Thoracic aorta (tissue), 2 donors: ENCODE measurements at places on chromosomes 2 and 18.

DNA sequence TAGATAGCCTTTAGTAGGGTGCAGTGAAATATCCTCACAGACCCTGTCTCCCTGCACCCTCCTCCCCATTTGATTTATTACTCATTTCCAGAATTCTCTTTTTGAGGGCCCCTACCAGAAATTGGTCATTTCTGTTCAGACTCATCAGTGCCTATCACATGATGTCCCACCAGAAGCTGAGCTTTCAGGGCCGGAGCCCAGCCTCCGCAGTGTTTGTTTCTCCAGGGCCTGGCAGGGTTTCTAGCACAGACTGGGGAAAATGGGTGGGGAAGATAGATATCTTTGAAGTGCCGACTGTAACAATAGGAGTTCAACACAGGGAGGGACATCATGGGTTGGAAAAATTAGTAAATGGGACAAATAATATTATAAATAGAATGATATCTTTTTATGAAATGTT is 208.0 kb downstream of the PTGR3 start:
- DNase-seq, result no peak

GRCh38 chr18:36196238-36196995 is 9.1 kb downstream of the MOCOS start:
- DNase-seq, result no peak

DNA sequence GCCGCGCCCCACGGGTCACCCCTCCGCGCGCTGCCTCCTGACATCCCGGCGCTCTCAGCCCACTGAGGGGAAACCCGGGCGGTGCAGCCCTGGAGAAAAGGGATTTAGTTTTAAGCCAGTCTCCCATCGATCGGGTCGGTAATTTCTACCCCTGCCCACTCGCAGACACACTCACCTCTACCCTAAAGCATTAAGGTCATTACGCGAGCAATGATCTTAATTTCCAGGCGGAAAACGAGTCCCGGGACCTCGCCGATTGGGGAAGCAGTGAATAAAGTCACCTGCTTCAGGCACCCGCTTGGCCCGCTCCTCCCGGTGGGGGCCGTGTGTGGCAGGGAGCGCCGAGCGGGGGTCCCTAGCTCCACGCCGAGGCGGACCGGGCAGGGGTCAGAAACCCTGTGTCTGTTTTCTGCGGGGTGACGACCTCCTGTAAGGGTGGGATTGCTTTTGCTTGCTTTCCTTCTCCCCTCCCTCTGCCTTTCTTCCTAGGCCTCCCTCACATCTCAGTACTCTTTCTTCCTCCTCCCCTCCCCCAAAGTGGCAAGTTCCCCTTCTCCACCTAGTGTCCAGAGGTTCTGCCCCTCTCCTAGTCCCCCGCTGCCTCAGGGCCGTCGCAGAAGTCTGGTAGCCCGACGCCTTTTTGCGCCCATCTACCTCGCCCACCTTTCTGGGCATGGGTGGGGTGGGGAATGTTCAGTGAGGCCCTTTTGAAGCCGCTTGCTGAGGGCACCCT is 142.6 kb downstream of the MEIS1 start:
- no peak for DNase-seq

DNA sequence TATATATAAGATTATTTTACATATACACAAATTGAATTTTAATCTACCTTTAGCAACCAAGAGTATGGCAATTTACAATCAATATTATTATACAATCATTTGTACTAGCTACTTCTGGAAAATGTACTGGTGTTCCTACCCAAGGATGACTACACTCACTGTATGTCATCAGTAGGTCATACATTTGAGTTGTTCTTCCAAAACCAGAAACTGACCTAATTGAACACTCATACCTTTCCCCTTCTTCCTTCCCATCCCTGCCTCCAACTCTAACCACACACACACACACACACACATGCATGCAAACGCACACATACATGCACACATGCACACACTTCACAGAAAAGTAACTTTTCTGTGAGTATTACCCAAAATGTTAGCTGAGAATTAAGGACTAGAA is 8.2 kb upstream of the ERCC3 start:
- no peak for DNase-seq

DNA sequence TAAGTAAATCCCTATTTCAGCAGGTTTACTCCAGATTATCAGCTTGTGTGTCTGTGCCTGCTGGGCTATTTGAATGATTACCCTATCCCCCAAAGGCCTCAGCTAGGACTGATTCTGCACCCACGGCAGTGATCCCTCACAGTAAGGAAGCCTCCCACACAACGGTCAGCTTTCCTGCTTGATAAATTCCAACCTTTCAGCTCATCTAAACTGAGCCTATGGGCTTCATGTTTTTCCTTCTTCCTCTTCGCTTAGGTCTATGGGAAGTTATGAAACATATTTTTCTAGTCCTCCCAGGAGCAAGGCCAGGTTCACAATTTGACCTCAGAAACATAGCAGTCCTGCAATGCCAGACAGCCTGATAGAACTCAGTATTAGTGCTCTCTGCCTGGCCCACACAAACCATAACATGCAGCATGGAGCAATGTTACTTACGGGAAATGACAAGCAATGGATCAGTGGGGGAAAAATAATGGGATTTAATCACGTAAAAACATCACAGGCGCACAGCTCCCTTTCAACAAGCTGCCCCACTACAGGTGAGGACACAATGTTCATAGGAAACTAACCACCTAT is 170.9 kb downstream of the ZNF521 start:
- no peak for DNase-seq

DNA sequence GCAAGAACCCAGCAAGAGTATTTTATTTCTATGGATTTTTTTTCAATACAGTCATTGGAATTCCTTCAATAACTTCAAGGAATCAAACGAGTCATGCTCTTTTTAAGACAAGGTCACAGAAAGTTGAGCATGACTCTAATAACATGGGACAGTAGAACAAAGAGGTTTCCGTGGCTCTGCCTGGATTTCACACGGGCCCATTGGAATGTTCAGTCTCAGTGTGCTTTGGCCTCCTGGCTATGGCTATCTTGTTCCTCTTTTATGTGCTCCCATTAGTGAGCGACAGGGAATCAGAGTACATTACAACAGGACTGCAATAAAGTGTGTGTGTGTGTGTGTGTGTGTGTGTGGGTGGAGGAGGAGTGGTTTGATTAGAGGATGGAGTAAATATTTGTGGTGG is 312.4 kb downstream of the DCC start:
- no peak for DNase-seq

- no peak for DNase-seq
These were observed 2.6 kb downstream of the BAZ2B start for GRCh38 chr2:159613651-159614285.

DNA sequence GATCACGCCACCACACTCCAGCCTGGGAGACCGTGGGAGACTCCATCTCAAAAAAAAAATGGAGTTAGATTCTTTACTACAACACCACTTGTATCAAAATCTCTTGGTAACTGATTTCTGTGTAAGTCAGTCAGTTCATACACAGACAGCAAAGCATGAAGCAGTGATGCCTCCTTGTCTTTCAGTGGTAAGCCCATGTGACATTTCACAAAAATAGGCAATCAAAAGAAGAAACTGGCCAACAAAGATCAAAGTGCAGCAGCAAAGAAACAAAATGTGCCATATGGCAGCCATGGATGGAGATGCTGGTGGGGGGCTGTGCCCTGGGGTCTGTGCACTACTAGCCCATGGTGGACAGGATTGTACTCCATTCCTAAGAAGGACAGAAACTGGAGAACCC is 6.7 kb upstream of the RAB12 start:
- no peak for DNase-seq

DNA sequence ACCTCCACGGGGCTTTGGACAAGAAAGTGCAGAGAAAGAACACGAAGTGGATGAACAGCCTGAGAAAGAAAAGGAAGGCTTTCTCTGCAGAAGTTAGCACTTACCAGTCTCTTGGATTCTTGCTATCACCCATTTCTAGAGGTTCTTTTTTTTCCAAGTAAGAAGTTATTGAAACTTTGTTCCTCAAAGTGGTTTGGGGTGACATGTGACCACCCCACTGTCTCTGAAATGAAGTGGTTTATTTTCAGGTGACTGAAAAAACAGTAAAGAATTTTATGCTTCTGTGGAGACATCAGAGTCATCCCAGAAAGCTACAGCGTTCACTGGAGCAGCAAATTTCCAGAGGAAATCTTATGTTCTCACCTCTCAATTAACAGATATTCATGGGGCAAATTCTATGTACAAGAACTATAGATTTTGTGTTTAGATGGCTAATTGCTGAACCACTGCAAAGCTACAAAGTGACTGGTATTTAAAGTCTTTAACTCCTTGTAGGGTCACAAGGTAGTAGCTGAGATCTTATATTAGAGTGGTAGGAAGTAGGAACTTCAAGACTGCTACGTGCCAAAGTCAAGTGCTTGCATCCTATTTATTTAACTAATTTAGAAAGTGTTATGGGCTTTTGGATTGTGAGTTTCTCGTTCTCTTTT is 267.5 kb downstream of the TGIF1 start:
- DNase-seq, result no peak

DNA sequence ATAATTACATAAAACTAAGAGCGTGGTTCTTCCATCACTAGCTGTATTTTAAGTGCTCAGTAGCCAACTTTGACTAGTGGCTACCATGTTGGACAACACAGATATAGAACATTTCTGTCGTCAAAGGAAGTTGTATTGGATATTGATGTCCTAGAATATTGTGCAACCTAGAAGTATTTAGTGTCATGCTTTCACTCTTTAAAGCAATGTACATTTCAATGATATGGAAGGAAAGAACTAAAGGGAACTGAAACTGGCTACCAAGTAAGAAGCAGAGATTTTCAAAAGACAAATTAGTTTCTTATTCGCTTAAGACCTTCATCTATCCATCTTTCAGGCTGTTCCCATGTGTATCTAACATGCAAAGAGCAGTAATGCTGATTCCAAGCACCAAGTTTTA is 85.4 kb upstream of the EML6 start:
- DNase-seq, result no peak

- DNase-seq, result no peak
These were observed 37.2 kb downstream of the SLC14A2 start for GRCh38 chr18:45652303-45653080.

DNA sequence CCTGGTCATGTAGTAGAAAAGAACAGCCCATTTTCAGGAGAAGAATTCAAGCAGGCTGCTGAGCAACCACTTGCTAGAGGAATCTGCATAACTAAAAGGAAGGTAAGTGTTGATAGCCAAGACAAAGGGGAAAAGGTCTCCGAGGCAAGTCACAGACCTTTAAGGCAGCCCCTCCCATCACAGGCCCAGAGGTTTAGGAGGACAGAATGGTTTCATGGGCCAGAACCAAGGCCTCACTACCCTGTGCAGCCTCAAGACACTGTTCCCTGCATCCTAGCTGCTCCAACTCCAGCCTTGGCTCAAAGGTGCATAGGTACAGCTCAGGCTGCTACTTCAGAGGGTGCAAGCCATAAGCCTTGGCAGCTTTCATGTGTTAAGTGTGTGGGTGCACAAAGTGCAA is 238.6 kb upstream of the CYP26B1 start:
- DNase-seq, result no peak

DNA sequence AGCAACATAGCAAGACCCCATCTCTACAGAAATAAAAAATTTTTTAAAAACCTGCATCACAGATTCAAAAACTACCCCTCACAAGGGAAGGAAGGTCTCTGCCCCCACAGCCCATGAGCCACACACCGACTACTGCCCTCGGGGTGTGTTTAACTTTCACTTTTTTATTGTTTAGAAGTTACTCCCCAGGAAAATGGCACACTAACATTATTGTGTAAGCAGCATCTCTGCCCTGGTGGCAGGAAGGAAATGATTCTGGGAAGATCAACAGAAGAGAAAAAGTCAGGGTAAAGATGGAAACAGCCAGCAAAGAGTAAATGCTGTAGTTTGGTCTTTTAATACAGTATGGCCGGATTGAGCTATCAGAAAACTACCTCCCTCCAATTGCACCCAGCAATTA is 21.9 kb downstream of the TRABD2A start:
- DNase-seq, result no peak

DNA sequence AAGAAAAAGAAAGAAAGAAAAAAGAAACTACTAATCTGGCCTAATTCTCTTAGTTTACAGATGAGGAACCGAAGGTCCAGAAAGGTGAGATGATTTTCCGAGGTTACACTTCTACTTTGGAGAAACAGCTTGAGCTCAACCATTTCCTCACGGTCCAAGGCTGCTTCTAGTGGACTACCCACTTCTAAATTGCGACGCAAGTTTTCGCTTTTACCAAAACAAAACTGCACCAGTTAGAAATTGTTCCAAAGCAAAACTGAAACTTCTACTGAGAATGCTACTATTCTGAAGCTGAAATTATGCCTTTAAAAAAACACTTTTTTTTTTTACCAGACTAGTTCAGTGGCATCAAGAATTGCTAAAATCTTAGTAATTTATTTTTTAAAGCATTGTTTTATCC is 101.6 kb downstream of the INO80D start:
- DNase-seq, result no peak

GRCh38 chr2:168138901-168139300 is 108.5 kb downstream of the STK39 start:
- no peak for DNase-seq

DNA sequence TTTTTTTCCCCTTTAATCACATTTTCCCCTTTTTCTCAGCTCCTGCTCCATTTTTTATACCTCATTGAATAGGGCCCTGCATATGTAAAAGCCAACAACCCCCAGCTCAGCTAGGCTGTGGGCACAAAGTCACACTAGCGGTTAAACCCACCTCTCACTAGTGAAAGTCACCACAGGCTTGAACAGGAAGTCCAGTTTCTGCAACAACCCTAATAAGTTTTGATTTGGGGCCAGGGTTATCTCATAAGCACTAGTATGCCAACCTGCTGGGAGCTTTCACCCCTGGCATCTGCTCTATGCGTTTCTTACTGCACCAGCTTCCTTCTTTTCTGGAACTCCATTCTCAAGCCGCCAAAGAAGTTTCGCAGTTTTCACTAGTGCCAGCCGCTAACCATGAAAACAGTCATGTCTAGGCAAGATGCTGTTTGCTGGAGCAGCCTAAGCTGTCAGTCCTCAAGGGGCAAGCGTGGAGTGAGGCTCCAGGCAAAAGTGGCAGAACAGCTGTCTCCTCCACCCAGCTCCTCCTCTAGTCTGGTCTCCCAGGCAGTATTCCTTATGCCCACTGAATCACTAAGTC is 197.0 kb upstream of the MEIS1 start:
- DNase-seq, result no peak

- no peak for DNase-seq
These were observed 3.6 kb downstream of the ZC3H8 start for GRCh38 chr2:112251271-112251670.

DNA sequence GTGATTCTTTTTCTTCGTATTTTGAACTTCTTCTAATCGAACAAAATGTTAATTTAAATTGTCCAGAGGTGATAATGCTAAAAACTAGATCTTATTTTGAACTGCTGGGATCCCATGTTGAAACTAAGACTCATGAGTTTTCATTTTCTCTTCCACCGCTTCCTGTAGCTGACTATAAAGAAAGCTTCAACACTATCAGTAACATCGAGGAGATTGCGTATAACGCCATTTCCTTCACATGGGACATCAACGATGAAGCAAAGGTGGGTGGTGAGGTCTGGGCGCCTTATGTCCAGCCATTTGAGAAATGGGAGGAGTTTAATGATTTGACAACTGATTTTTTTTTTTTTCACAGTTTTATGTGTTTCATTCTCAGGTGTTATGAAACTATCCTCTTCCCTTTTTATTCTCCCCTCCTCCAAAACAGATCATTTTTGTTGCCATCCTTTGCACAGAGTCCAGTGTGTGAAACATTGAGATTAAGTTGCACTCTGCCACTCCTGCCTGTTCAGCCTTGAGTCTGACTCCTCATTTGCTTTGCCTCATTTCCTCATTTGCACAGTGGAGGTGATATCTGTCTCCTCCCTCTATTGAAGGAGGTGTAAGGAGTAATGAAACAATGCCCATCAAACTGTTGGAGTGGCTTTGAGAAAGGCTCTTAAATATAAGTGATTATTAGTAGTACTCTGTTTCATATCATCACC is 13.8 kb downstream of the GRHL1 start:
- DNase-seq, result no peak

GRCh38 chr2:68248361-68248760 is 4.0 kb downstream of the PPP3R1 start:
- DNase-seq, result no peak
